Non-pigmented ciliary epithelial cell (primary cell): ENCODE measurements at places on chromosomes 11 and 22.

DNA sequence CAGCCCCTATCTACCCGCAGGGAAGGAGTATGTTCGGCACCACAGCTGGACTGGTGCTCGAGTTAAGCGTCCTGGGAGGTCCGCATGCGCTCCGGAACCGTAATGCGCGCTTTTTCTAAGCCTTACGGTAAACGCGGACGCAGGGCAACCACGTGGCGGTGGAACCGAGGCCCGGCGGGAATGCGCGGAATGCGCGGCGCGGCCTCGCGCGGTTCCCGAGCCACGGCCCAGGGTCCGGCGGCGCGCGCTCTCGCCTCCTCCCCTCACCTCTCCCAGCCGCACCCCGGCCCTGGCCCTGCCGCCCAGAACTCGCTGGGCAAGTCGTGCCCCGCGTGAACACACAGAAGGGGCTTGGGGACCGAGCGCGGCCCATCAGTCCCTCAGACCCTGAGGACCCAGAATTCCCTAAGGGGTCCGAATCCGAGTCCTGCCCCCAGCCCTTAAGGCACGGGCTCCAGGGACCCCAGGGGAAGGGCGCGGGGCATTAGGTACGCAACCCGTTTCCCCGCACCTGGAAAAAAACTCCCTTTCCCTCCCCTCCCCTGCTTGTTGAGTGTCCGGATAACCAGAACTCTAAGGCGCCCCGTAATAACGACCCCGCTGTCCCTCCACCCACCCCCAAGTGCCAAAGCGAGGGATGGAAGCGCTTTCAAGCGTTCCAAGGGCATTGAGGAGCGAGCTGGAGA, 4.3 kb upstream of the CCND1 start:
- DNase-seq = peak; percentile 76

DNA sequence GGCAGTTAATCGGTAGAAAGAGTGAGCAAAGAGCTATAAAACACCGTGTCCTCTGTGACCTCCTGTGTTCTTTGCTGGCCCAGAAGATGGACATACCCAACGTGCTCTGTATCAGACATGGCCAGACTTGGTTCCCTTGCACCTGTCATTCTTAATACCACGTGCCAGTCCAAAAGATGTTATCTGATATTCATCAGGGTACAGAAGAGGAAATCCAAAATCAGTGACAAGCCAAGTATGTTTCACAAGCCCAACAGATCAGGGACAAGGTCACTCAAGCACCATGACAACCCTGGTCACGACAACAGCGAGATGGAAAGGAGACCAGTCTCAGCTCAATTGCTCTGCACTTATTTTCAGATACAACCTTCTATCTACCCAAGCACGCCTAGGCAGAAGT, 3.4 kb downstream of the LRP4 start:
- DNase-seq = no peak

GRCh38 chr22:46519377-46519776, 18.0 kb downstream of the CELSR1 start:
- DNase-seq = no peak

DNA sequence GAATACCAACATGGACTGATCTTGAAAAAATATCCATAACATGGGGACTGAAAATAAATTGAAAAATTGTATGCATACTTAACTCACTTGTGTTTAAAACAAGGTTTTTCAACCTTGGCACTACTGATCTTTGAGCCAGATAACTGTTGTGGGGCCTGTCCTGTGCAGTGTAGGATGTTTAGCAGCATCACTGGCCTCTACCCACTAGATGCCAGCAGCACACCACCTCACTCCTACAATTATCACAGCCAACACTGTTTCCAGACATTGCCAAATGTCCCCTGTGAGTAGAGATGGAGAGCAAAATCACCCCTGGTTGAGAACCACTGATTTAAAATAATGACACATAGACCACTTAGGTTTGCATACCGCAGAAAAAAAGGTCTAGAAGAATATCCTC, 45.0 kb upstream of the SLC1A2 start:
- no peak for DNase-seq

GRCh38 chr11:124482362-124483147, 37.1 kb upstream of the OR8B8 start:
- DNase-seq = no peak

- no peak for DNase-seq
Measured at GRCh38 chr11:69245491-69246345, 48.2 kb upstream of the MYEOV start.

DNA sequence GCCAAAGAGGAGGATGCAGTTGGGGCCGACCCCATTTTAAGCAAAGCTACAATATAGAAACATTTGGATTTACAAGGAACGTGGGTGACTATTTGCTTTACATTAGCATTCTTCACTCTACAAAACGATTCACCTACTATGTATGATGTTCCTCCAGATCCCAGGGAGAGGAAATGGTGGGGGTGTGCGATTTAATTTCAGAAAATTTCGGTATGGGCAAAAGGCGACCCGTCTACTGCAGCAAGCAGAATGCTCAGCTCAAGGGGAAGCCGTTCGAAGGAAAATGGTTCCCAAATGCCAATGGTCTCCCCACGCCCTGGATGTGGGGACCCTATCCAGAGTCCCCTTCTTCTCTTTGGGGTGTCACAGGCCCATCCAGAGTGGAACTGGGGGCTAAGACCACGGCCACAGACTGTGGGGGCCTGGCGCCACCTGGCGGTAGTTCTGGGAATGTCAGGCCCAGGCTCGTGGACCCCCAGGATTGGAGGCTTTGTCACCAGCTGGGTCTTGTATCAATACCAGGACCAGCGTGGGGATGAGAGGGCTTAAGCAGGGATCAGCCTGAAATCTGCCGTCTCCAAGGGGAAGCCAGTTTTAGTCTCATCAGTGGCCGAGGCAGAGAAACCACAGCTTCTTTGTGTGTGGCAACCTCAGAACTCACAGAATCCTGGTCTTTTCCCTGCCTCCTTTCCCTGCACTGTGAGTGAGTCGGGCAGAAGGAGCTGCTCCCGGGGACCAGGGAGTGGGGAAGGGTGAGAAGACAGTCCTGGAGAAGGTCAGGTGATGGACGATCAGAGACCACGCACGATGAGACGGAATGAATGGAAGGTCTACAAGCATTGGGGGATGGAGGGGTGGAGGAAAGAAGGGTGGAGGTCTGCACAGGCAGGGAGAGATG, 8.4 kb downstream of the LRRC10B start:
- no peak for DNase-seq

DNA sequence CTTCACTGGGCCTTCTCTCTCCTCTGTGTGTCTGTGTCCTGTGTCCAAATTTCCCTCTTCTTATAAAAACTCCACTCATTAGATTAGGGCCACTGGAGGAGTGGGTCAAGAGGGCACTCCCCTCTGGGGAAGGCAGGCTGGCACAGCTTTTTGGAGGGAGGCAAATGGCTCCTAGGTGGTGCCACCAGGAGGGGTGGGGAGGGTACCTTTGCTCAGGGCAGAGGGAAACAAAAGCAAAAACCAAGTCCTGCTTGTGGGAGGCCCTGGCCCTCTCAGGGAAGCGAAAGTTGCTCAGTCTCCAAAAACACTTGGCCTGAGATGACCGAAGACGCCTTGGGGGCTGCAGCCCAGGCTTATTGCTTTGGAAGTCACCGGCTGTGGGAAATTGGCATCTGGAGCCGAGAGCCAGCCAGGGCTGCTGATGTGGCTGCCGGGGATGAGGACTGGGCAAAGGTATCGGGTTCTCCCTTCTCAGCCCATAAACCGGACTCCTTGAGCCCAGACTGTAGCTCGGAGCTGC, 48.2 kb upstream of the ANO1 start:
- DNase-seq = no peak

DNA sequence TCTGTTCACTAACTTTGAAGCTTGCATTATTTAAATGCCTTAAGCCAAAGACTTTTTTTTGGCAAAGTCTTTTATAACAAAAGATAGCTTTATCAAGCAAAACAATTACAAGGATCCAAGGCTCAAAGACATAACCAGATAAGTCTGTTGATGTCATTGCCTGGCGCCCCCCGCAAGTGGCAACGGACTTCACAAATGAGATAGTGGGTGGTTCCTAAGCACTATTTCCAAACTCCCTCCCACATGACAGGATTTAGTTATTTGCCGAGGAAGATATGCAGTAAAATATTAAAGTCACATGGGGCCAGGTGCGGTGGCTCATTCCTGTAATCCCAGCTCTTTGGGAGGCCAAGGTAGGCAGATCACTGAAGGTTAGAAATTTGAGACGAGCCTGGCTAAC, 194.2 kb upstream of the DDI1 start:
- DNase-seq = no peak

DNA sequence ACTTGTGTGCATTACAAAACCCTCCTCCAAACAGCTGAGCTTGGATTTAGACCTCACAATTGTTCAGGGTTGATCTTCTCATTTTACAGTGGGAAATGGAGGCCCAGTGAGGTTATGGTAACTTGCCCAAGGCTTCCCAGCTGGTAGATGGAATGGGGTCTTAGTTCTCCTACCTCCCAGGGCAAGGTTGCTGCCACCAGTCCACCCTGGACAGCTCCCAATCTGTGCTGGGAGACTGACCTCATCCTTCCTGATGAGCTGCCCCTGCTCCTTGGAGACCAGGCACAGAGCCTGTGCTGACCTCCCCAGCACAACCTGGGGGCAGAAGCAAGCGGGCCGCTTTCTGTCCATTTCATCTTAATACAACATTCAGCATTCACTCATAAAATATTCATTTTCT, 190.7 kb downstream of the ST3GAL4 start:
- DNase-seq = no peak

DNA sequence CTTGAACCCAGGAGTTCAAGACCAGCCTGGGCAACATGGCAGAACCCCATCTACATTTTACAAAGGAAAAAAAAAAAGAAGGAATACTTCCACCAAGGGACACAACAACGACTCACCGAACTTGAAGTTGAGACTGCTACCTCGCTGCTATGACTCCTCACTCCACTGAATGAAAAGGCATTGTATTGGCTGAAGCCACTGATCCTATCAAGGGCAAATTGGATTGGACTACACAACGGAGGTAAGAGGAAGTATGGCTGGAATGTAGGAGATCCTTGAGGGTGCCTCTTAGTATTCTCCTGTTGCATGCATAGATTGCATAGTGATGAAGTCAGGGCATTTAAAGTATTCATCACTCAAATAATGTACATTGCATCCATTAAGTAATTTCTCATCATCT, 97.9 kb downstream of the CWF19L2 start:
- DNase-seq = no peak

DNA sequence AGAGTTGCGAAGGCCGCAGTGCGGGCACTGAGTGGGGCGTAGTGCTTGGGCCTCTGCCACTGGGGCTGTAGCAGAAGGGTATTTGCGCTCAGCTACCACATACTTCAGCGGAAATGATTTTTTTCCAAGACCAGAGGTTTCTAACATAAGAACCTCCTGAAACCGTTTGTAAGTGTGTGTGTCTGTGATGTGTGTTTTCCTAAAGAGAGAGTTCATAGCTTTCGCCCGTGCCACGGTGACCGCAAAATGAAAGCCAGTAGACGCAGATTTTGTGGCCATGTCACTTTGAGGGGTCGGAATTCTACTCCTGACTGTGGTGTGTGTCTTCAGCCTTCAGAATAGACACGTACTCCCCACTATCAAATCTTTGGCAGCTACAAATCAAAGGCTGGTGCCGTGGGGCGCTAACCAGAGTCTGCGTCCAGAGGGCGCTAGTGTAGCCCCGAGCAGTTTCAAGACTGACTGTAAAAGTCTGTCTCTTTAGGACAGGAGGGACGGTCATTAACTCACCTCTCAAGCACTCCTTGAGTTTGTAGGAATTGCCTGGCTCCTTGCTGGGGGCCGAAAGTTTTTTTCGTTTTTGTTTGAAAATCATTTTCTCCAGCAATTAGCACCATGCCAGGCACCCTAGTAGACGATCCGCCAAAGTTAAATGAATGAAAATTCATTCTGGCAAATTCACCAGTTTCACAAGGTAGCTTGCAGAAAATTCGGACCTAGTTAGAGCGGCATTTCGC, 2.5 kb upstream of the CALCA start:
- no peak for DNase-seq

DNA sequence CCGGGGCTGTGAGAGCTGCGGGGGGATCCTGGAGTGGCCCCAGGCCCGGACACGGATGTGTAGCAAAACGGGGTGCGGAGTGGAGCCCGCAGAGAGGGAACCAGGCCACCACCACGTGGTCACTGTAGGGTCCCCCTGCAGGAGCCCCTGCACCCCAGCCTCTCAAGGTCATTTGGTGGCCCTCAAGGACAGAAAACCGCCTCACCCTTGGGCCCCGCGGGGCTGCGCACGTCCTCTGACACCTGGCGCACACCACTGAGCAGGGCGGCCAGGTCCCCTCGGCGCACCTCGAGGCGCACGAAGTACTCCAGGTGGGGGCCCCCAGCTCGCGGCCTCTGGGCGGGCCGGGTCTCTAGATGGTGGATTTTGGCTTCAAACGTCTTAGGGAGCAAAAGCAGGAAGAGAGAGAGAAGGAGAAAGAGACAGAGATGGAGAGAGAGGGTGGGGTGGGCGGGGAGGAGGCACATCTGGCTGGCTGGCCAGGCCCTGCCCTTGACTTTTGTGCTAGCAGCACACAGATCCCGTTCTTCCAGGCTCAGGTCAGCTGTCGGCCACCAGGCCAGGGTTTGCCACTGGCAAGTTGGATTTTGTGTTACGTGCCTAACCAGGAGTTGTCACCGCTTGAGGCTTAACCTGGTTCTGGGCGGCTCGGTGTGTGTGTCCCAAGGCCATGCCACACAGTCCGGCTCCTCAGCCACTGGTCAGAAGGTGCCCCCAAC, 3.2 kb downstream of the TH start:
- DNase-seq = no peak

DNA sequence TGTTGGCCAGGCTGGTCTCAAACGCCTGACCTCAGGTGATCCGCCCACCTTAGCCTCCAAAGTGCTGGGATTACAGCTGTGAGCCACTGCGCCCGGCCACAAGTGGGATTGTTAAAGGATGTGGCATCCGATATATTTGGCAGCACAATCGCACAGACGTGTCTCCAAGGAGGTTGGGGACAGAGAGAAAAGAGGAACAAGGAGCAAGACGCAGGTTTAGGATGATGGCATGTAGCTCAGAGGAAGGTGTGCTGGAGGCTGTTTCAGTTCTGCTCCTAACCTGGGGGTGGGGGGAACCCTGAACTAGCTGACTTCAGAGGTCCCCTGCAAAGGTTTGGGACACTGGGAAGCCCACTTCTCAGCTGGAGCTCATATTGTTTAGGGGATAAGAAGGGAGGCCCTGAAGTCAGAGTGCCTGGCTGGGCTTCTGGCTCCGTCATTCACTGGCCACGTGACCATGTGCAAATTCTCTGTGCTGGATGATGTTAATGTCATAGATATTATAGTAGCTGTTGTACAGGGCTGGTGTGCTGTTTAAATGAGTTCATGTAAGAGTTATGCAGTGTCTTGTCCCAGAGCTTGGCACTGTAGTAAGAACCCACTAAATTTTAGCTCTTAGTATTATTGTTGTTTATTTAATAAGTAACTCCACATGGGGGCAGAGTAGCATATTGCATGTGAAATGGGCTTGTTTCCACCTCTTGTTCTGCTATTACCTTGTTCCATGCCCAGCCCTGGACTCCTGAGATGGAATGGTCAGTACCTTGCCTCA, 129.7 kb downstream of the ST3GAL4 start:
- no peak for DNase-seq
